ENCODE measurements at places on chromosomes 3 and 15.

DNA sequence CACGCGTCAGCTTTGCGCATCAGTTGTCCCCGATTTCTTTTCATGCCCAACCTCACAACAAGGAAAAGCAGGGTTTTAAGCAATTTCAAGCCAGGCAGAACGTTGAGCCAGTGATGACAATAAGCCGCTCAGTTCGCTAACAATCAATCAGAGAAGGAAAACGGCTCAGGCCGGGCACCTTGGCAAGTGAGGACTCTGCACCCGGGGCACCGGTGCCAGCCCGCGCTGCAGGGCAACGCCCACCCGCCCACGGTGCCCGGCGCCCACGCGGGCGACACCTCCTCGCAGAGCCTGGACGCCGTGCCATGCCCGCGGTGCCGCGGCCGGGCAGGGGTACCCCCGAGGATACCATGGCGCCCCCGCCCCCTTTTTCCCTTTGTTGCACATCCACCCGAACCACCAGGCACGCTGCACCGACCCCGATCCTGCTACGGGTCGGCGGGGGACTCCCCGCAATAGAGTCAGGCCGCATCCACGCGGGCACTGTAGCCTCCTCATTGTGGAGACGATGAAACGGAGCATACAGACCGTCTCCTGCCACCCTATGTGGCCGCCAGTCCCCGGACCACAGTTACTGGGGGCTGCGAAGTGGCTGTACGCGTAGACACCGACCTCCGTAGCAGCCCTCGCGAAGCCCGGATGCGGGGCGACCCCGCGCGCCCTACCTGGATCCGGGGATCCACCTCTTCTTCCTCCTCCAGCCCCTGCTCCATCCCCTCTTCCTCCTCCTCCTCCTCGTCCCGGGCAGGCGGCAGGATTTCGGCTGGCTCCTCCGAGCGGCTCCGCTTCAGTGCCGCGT lies 581 bp downstream of the SH3BP5 start:
- DNase-seq = peak; percentile 63

DNA sequence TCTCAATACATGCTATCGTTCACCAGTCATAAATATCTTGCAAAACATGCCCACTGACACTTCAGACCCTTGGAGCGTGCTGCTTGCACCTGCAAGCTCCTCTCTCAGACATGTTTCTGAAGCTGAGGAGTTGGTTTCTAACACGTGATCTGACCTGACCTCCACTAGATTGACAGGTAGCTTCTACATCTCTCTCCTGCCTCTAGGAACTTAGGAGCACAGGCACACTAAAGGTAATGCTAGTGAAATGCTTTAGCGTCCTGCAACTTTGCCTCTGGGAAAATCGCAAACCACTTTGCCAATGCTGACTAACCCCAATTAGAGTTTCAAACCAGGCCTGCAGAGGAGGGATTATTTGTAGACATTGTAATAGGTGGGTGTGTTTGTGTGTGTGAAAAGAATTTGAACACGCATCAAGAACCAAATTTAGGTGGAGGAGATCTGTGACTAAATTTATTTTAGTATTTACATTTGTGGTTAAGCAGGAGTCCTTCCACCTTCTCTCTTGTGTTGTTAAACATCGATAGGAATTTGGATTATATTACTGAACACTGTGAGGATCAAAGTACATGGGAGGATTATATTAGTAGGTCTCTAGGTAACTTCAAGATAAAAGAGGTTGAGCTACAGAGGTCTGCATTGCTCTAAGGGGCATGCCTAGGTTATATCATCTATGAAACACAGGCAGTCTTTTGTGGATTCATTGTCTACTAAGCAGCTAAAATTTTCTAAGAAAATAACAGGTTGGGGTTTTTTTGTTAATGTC lies 86.7 kb upstream of the ZBED2 start:
- no peak for DNase-seq

DNA sequence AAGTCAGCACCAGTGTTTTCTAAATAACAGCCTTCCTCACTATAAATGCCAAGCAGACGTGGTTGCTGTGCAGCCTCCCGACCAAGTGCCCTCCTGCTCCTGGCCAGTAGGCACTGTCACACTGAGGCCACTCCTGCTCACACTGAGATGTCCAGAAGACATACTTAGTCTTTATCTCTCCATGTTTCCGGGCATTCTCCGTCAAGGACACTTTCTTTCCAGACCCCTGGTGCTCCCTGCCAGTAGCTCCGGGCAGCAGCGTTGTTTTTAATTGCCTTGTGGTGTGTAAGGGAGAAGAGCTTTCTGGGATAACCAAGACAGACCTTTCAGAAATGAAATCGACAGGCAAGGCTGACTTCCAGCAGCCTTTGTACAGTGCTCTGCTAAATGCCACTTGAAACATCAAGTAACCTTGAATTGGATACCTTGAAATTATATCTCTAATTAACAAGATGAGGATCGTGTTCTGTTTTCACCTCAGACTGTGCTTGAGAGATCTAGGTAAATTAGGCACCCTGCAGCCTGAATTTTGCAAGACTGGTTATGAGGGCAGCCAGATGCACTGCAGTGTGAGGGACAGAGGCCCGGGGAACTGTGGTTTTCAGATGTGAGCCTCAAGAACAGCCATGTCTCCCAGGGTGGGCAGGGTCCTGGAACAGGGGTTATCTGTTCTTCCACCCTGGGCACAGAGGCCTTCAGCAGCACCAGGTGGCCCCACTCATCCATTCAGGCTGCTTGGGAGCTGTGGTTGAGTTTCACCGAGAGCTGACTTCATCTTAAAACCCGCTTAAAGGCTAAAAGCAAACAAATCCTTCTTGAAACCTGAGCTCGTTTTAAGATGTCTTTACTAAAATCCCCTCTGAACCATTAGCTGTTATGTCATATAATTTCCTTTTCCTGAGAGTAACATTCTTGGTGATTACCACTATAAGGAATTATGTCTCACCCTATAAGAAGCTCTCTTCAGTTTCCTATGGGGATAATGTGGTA lies 105.5 kb upstream of the IL12A start:
- no peak for DNase-seq

- peak; percentile 11 for DNase-seq
These were observed 174.3 kb downstream of the XXYLT1 start for GRCh38 chr3:195096484-195097330.

DNA sequence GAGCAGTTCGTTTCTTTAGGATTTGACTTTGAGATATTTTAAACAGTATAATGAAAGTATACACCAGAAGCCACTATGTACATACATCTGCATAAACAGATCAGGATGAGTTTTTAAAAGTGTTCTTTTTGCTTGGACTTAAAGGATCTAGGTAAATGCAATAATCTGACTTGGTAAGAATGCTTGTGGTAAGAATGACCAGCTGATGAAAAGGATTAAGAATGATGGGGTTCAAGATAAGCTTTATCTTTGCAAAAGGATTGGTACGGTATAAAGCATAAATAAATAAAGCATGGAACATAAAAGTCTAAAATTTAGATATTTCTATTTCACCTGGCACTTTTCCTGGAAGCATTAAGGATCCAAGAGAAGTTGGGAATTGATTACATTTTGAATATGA lies 9.8 kb upstream of the MME start:
- no peak for DNase-seq

DNA sequence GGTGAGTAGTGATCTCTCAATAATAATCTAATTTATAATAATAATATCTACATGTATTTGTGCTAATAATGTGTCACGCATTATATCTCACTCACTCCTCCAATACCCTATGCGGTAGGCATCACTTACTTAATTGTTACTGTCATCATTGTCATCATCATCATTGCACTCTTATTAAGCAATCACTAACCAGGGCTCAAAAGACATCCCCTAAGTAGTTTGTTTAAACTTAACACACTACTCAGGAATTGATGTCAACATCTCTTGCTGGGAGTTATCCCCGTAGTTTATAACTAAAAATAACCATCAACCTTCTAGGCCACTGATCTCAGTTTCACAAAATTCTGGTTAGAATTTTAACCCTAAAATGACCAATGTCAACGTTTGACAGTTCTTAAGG lies 56.8 kb upstream of the ICE2 start:
- no peak for DNase-seq

DNA sequence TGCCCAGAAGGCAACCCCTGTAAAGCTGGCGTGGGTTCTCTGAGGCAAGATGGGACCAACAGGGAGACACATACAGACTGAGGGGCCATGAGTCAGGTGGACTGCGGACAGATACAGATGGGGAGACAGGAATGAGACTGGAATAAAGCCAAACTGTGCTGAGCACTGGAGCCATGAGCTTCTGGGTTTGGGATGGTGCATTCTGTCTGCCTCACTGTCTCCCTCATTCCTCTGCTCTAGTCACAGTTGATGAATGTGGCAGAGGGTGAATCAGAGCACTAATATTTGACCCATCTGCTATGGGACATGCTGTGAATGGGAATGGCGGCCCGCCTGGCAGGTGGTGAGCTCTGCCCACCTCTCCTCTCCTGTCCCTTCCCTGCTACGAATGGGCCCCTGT lies 262.9 kb downstream of the EPHB1 start:
- no peak for DNase-seq

DNA sequence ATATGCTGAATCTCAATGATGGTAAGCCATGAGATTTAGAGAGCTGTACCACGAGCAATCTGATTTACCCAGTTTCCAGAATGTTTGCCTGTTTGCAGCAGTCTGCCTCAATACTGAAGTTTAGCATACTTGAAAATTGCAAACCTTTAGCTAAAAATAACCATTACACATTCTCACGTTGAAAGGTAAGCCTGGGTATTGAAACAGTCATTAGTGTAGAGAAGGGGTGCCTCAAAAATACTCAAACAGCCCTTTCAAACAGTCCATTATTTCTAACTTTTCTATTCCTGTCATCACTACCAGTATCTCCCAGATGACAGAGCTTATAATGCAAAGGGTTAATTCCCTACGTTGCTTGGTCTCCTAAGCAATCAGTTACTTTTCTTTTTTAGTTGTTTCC lies 111.8 kb upstream of the MBNL1 start:
- no peak for DNase-seq

Data from lower lobe of right lung (tissue), 2 donors.